Muscle of leg (tissue), 16 donors: ENCODE measurements at places on chromosomes 4 and X. TPM values are rescaled to one million over a fixed set of nuclear protein-coding genes. Genes with fewer than 3 reads are reported as not detected.

GRCh38 chr4:19936476-19936875, 315.2 kb upstream of the SLIT2 start:
- peak; percentile 64 for DNase-seq

DNA sequence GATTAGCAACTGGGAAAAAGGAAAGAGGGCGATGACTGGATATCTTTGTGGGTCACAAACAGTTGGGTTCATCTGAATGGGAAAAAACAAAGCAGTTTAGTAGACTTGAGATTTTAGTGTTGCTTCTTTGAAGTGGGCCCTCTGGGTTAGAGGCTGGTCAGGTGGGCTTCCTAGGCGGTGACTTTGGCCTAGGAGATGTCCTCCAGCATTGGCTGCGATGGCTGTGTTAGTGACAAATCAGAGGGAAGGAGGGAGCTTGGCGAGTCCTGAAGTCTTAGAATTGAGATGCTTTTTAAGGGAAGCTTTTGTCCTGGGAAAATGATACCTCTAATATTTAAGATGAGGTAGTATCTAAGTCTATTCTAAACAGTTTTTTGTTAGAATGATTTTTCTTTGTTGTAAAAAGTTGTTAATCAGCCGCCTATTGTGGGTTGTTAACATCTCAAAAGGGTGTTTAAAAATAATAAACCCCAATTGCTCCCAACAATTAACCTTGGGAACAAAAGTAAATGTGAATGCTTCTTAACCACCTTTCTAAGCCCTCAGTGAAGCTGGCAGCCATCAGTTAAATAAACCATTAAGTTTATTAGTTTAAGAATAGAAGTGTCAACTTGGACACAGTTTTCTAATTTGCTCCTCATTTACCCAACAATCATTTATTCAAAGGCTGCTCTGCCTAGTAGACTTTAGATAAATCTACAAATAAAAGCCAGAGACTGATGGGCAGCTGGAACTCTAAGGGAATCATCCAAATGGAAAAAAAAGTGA, 31.7 kb downstream of the DLG3 start:
- DNase-seq: no peak

- peak; percentile 36 for DNase-seq
Observed at GRCh38 chr4:152010710-152011079, 249.9 kb upstream of the GATB start.

The IL15 gene
- polyA plus RNA-seq: 3.8 TPM

The STK32B gene
- 6.8 TPM for polyA plus RNA-seq

The SCML2 gene
- 7.5 TPM for polyA plus RNA-seq

GRCh38 chr4:185730387-185730786, 81.6 kb downstream of the SORBS2 start:
- DNase-seq: peak; percentile 82

GRCh38 chrX:626745-627509, 3.7 kb upstream of the SHOX start:
- DNase-seq: peak; percentile 50

DNA sequence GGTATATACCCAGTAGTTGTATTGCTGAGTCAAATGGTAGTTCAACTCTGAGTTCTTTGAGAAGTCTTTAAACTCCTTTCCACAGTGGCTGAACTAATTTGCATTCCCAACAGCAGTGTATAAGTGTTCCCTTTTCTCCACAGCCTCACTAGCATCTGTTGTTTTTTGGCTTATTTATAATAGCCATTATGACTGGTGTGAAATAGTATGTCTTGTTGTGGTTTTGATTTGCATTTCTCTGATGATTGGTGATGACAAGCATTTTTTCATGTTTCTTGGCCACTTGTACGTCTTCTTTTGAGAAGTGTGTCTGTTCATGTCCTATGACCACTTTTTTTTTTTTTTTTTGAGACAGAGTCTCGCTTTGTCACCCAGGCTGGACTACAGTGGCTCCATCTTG, 30.5 kb downstream of the GPR50 start:
- DNase-seq: no peak

DNA sequence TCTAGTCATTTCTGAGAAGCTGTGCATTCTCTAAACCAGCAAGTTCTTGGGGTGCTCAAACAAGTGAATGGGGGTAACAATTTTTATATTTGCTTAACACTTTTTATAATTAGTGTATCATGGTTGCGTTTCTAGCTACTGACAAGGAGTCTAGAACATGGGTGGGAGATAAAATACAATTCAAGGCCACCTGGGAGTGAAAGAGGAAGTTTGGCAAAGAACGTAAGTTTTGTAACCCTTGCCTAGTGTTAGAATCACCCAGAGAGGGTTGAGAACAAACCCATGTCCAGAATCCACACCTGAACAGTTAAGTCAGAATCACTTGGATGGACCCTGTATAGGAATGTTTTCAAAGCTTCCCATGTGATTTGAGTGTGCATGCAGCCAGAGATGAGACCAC, 92.7 kb downstream of the AFF2 start:
- DNase-seq: no peak

The HGFAC gene
- polyA plus RNA-seq: 2.2 TPM

- DNase-seq: no peak
Observed at GRCh38 chrX:16822723-16823122, 36.5 kb downstream of the TXLNG start.

DNA sequence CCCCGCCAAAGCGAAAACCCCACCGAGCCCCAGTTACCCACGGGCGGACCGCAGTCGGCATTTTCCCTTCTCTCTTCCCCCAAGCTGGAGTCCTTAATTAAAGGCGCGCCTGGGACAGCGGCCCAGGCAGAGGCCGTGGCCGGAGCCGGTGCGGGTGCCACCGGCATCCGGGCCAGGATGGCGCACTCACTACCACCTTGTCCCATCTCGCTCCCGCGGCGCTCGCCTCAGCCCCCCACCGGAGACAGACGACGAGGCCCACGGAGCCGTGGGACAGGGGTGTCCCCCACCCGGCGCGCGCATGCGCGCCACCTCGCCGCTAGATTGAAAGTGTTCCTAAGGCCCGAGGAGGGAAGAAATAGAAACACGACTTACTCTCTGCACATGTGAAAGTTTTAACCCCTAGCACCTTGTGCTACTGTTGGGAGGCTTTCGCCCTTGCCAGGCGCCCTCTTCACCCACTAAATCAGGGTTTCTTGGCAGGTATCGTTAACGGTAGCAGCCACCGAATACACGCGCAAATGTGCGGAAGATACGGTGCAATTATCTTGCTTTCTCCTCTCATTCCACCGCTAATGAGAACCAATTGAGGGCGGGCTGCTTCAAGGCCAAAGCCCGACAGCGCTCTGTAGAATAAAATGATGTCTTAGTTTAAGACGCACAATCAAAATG, 64.3 kb upstream of the CCDC160 start:
- DNase-seq: peak; percentile 40

DNA sequence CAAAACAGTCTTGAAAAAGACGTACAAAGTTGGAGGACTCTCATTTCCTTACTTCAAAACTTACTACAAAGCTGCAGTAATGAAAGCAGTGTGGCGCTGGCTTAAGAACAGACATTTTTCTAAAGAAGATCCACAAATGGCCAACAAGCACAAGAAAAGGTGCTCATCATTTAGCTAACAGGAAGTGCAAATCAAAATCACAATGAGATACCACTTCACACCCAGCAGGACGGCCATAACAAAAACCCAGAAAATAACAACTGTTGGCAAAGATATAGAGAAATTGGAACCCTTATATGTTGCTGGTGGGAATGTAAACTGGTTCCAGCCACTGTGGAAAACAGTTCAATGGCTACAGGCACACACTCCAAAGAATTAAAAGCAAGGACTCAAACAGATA, 3.3 kb downstream of the PDZD4 start:
- DNase-seq: no peak

- DNase-seq: peak; percentile 94
Observed at GRCh38 chr4:128468123-128468989, 180.7 kb upstream of the PGRMC2 start.

- DNase-seq: no peak
Observed at GRCh38 chrX:78655642-78656041, 3.5 kb downstream of the RTL3 start.

DNA sequence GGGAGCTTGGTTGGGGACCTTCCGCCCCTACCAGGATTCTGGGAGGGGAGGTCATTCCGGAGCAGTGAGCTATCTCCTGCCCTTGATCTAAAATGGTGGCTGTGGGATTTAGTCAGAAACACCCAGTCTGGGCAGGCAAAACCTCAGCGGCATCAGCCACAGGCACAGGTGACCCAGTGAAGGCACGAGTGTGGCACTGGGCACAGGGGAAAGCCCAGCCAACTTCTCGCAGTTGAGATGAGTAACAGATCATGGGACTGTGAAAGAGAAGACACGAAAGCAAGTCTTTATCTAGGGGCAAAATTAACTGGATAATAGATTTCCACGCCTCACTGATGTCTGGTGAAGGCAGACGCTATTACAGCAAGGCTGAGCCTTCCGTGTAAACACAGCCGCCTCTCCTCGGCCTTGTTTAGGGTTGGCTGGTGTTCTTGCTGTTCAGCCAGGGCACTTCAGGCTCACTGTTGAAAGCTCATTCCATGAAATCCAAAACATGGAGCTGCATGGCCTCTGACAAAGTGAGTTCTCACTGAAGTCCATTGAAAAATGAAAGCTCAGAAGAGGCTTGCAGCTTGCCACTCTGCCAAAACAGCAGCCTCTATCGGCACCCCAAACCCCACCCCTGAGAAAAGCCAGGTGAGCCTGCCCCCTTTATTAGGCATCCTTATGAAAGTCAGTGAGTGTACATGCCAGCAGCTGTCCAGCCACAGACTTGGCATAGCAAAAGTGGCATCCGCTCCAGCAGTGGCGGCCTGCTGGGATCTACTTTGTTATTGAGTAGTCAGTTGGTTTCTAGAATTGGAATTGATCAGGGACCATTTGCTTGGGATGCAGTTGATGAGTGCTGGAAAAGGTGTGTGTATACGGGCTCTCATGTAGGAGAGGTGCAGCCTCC, 102.3 kb upstream of the MTM1 start:
- no peak for DNase-seq

GRCh38 chr4:137994853-137995252, 247.3 kb downstream of the SLC7A11 start:
- DNase-seq: no peak

The IL1RAPL1 gene
- 1.0 TPM for polyA plus RNA-seq

The OTUD6A gene
- polyA plus RNA-seq: not detected

DNA sequence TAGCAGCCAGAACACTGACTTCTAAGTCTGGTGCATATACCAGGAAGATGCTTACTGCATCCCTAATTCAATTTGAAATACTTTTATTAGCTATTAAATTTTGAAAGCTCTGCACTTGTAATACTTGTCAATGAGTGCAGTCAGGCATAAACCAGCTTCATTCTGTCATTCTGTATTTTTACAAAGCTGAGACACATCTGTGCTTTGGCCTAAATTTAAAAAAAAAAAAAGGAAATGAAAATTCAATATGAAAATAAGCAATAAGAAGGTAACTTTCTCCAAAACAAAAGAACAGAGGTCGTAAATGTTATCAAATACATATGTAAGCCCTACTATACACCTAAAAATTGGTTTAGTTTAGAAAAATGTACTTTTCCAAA, 7.0 kb downstream of the SMIM14 start:
- DNase-seq: no peak

DNA sequence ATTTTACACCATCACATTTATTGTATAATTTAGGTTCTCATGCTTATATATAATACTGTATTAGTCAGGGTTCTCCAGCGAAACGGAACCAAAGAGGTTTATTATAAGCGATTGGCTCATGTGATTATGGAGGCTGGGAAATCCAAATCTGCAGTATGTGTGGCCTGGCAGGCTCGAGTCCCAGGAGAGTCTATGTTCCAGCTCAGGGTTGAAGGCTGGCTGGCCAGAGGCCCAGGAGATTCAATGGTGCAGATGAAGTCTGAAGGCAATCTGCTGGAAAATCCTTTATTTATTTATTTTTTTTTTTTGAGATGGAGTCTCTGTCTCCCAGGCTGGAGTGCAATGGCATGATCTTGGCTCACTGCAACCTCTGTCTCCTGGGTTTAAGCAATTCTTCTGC, 63.0 kb upstream of the WDFY3 start:
- no peak for DNase-seq

DNA sequence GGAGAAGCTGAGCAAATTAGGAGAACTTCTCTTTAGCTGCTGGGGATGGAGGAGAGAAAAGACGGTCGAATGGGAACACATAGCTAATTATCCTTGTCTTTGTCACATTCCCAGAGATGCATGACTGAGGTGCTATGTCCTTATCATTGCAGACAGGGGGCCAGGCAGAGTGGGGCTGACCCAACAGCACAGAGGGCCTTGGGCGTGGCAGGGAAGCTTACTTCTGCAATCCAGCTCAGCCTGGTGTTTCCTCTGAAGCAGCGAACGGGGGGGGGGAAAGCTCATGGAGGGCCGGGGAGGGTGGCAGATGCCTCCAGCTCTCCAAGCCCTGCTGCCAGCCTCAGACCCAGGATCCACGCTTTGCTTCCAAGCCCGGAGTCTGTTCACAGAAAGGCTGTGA, 50.8 kb upstream of the HOPX start:
- DNase-seq: peak; percentile 17

DNA sequence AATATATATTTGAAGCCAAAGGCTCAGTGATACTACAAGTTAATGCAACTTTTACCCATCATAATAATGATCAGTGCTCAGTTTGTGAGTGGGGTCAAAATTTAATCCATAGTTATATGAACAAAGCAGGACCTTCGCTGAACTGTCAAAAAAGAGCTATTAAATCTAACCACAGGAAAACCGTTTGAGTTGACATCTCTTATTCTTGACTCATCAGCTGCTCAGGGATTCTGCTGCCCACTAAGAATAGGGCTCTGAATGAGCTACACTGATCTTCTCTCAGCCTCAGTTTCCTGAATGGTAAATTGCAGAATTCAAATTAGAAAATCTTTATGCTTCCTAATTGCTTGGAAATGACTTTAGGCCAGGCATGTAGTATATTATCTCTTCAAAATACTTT, 44.9 kb upstream of the NAP1L5 start:
- DNase-seq: no peak

- DNase-seq: peak; percentile 2
Observed at GRCh38 chrX:146243041-146243440, 425.4 kb downstream of the SLITRK2 start.

The SLC7A11 gene
- 0.59 TPM for polyA plus RNA-seq

The FGG gene
- polyA plus RNA-seq: 0.09 TPM

The POU4F2 gene
- polyA plus RNA-seq: not detected

The CCNI gene
- 256 TPM for polyA plus RNA-seq

The TMEM150C gene
- polyA plus RNA-seq: 2.6 TPM

The GYPE gene
- polyA plus RNA-seq: 2.0 TPM

DNA sequence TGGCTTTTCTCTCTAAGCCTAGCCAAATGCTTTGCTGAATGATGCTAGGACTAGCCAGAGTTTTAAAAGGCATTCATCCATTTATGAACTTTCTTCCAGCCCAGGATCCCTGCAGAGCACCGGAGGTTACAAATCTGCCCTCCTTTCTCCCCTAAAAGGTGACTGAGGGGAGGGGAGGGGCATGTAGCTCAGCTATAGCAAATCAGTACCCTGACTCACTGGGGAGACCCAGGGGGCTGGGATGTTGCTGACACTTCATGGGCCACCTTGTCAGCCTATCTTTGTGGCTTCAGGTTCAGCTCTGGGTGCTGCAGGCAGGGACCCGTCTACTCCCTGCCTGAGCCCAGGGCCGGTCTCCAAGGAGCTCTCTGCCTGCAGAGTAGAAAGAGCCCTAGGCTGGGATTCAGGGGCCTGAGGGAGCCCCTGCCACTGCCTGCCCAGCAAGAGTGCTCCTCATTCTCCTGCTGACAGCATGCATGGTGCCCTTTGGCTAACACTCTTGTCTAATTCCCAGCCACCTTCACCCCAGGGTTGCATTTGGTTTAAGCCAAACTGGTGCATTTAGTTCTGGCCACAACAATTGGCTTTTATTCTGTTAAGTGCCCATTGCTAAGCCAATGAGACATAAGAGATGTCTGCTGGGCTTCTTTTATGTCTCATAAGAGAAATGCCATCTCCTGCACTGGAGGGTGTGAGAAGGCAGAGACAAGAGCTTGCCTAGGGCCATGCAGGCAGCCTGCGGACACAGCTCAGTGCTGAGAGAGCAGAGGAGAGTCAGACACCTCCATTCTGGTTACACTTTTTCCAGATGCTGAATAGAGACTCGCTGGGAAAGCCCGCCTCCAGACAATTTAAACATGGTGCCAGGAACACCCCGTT, 11.9 kb upstream of the UBA6 start:
- no peak for DNase-seq
